ENCODE measurements at places on chromosomes 3 and 15.

- no peak for DNase-seq
Observed at GRCh38 chr3:115428841-115429240, 194.5 kb upstream of the GAP43 start.

DNA sequence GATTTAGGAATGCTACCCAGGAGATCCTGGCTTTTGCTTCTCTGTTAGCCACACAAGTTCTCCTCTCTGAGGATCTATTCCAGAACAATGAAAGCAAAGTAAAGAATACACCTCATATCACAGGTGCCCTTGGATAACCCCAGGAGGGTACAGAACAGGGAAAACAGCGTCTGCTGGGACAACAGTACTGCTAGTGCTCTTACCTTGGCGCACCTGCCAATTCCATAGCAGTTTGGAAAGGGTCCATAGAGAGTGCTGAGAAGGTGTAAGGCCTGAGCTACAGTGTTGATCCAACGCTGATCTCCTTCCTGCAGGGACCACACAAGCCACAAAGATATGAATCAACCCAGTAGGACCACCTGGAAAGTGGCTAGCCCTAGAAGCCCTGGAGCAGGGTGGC, 12.9 kb upstream of the PRC1 start:
- DNase-seq = no peak

GRCh38 chr3:15368561-15369135, 36.3 kb upstream of the SH3BP5 start:
- DNase-seq = no peak

DNA sequence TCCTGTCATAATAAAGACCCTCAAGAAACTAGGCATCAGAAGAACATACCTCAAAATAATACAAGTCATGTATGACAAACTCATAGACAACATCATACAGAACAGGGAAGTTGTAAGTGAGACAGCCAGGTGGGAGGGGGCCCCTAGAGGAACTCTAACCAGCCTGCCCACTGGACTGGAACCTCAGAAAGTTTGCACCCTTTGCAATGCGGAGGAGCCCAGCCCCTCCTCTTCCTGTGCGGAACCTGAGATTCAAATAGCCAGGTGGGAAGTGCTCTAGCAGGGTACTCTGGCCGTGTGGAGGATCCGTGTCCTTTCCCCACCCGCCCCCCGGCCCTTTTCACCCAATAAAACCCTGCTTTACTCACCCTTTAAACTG, 387.0 kb upstream of the CBLB start:
- DNase-seq = no peak

GRCh38 chr3:124887177-124887931, at the start of gene ITGB5:
TSS of gene ITGB5 (minus strand) at chr3:124887365. CDS start at chr3:124887000, 365 bp downstream.
- no peak for DNase-seq

GRCh38 chr3:37544869-37545352, 316.8 kb upstream of the CTDSPL start:
- no peak for DNase-seq

GRCh38 chr3:43353393-43353792, 67.1 kb downstream of the SNRK start:
- no peak for DNase-seq

DNA sequence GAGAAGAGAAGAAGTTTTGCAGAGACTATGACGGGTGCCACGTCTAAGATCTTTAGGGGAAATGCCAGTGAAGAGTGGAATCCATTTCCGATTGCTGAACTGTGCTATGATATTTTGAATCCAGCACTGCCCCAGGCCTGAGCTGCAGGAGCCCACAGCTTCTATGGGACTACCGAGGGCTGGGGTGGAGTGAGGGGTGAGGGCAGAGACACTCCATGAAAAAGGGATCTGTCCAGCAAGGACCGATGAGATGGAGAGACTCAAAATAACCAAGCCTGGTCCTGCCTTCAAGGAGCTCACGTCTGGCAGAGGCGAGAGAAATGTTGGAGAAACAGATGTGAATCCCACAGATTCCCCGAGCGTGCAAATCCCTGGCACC, 79.8 kb upstream of the MEF2A start:
- no peak for DNase-seq

GRCh38 chr3:45830121-45830520, 11.8 kb downstream of the LZTFL1 start:
- DNase-seq = no peak
